ENCODE measurements at places on chromosomes 5 and 9.

- no peak for DNase-seq
These were observed 5.3 kb downstream of the IL9 start for GRCh38 chr5:135890296-135890695.

- DNase-seq, result no peak
These were observed 37.5 kb downstream of the ERGIC1 start for GRCh38 chr5:172871536-172871935.

GRCh38 chr9:105157171-105157583 lies 87.3 kb upstream of the SLC44A1 start:
- peak; percentile 4 for DNase-seq

DNA sequence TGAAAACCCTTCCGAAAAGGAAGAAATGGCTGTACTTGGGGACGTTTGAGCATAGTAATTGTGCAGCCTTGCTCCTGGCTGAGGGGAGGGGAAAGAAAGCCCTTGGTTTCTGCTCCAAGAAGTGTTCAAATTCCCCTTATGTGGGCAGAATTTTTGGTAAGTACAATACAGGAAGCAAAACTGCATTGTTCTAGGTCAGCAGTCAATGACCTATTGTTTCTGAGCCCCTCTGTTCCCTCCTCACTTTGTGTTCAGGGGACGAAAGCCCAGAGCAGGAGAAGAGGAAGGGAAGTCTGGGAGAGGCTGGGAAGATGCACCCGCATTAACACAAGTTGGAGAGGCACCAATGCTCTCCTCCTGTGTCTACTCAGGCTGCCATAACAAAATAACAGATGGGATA lies 11.9 kb downstream of the BASP1 start:
- DNase-seq, result no peak

DNA sequence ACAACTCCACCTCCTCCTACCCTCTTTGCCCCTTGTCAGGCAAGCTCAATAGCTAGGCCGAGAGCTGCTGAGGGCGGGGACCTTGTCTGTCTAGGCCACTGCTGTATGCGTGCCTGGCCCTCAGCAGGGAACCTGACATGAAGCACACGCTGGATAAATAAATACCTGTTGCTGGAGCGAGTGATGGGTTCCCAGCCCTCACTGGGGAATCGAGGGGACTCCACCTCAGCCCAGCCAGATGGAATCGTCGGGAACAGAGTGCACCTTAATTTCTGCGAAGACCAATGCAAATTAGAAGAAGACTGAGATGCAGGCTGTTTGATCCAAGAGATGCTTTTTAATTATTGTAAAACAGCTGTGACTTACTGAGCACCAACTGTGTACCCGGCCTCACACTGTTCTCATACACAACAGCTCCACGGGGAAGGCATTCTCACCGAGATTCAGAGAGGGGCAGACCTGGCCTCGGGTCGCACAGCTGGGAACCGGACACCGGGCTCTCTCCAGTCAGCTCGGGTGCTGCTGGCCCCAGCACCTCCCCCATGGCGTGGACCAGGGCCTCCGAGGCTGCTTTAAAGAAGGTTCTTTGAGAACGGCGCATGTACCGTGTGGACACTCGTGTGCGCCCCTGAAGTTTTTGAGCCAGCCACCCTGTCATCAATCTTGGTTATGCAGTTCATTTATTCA lies 109.7 kb upstream of the IER5L start:
- DNase-seq, result no peak

All from stimulated activated CD4-positive, alpha-beta T cell treated with anti-CD3 and anti-CD28 coated beads, Interleukin-12 subunit alpha, Interleukin-12 subunit beta, amount 100 ng/mL, for 4 hours (primary cell).